SHP77 treated with DMSO at 0.1 percent for 48 hours (cell line): ENCODE measurements at places on chromosomes 5 and 9.

DNA sequence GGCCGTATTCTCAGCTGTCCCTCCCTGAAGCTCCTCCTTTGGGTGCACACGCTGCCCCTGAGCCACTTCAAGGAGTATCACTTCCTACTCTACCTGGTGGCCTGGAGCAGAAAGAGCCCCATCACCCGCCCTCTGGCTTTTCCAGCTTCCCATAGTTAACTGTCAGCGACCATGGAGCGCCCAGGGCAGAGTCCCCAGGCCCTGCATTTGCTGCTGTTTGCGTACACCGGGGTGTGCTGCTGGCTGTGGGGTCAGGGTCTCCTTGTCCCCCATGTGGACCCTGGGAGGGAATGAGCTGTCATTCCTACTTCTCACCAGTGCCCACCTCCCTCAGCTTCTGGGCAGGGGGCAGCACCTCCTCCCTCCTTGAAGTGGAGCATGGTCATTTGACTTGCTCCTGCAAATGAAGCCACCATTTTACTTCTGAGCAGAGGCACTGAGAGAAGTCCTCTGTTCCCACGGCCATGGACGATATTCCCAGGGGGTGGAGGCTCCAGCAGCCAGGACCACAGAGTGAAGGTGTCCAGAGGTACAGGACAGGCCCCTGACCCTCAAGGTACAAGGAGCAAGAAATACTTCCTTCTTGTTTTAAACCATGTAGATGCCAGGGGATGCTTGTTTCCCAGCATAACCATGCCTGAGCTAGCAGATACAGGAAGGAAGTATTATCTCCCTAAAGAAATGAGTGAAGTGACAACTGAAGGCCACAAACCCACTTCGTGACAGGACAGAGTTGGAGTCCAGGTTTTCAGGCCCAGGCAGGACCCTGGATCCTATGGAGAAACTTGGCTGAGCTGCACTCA is 40.6 kb upstream of the COL5A1 start:
- DNase-seq, result no peak

DNA sequence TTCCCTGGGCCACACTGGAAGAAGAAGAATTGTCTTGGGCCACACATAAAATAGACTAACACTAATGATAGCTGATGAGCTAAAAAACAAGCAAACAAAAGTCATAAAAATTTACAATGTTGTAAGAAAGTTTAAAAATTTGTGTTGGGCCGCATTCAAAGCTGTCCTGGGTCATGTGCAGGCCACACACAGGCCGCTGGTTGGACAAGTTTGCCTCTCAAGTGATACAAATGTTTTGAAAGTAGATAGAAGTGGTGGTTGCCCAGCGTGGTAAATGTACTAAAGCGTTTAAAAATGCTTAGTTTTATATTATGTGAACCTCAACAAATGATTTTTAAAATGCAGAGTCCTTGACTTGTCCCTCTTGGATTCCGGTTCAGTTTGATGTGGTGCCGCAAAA is 94.9 kb upstream of the TBCA start:
- no peak for DNase-seq

GRCh38 chr5:93595420-93596147 is 12.6 kb downstream of the NR2F1 start:
- DNase-seq, result no peak

DNA sequence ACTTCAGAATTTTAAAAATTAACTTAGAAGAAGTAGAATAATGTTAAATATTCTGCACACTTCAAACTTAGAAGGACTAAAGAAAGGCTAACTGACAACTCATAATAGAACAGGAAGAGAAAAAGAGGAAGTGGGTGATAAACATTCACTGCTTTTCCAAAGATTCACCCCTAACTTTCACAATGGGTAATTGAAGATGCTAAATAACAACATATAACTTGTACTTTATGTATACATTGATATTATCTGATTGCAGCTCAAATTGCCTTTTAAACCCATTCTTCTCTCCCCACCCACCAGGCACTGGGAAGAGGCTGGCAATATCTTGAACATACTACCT is 376.6 kb downstream of the EFNA5 start:
- no peak for DNase-seq

DNA sequence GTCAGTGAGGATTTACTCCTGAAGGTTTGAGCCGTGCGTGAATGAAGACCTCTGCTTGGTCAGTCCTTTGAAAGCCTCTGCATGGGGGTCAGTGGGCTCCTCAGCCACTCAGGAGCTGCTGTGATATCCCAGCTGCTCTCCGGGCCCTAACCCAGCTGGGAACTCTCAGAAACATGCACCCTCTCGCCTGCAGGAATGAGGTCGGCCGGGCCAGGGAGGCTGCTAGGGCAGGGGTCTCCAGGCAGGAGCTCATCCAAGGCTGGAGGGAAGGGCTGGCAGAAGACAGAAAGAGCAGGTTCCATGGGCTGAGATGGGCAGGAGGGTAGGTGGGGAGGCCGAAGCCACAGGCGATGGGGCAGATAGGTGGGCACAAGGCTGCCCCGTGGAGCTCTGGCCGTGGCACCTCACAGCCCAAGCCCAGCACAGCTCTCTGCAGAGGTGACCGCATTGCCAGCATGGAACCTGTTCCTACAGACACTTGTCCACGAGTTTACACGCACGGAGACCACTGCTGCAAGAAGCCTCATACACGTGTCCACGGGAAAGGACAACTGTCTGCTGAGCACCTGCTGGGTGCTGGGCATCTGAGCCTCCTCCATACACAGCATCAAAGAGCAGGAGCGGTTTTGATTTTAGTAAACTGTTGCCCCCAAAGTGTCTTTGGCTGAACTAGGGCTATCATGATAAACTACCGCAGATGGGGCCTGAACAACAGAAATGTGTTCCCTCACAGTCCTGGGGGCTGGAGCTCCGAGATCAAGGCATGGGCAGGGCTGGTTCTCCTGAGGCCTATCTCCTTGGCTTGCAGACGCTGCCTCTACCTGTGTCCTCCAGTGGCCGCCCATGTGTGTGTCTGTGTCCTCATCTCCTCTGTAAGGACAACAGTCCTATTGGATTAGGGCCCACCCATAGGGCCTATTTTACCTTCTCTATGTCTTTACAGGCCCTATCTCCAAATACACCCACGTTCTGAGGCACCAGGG is 85.2 kb upstream of the ADAMTS2 start:
- DNase-seq, result no peak

GRCh38 chr9:98427491-98427890 is 172.0 kb upstream of the TBC1D2 start:
- no peak for DNase-seq

GRCh38 chr9:133693703-133694529 is 44.2 kb downstream of the SARDH start:
- no peak for DNase-seq

GRCh38 chr5:142063878-142064331 is 44.7 kb upstream of the NDFIP1 start:
- DNase-seq, result peak; percentile 40

DNA sequence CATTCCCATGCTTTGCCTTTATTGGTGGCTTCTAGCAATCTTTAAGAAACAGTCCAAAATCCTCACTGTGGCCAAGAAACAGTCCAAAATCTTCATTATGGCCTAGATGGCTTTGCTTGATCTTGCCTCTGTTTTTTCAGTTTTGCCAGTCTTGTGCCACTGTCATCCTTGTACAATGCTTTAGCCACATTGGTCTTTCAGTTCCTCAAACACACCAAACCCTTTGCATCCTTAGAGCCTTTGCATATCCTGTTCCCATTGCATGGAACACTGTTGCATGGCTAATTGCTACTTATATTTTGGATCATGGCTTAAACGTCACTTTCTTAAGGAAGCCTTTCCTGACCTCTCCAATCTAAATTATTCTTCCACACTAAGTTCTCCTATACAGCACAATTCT is 22.1 kb downstream of the MRRF start:
- DNase-seq, result no peak

- DNase-seq, result no peak
Measured at GRCh38 chr5:80763873-80764647, 109.3 kb upstream of the DHFR start.

- DNase-seq, result no peak
Measured at GRCh38 chr9:109632817-109633216, 134.7 kb upstream of the PTPN3 start.

DNA sequence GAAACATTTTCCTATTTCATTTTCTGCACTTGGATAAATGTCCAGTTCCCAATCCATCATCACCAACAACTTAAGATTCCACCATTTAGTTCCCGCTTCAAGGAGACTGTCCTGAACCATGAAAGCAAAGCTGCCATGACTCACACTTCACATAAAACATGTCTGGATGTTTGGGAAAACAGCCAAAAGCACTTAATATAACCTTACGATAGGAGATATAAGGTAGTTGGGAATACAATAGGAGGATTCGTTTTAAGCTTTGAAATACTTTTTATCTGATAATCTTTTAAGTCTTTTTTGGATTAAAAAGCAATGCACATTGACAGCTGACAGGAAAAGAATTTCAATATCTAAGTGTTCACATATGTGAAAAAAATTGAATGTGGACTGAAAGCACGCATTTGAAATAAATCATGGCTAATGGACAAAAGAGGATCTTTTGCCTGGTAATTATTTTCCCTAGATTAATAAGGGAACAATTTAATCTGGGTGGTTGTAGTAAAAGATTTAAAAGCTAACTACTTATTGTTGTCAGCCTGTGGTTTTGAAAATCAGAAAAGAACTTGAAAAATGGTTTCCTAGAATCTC is 17.3 kb upstream of the TGFBI start:
- DNase-seq, result no peak

GRCh38 chr5:179382486-179382885 is 37.2 kb upstream of the ADAMTS2 start:
- DNase-seq, result no peak

GRCh38 chr5:139382807-139383206 is 290 bp downstream of the SLC23A1 start:
- DNase-seq, result no peak

DNA sequence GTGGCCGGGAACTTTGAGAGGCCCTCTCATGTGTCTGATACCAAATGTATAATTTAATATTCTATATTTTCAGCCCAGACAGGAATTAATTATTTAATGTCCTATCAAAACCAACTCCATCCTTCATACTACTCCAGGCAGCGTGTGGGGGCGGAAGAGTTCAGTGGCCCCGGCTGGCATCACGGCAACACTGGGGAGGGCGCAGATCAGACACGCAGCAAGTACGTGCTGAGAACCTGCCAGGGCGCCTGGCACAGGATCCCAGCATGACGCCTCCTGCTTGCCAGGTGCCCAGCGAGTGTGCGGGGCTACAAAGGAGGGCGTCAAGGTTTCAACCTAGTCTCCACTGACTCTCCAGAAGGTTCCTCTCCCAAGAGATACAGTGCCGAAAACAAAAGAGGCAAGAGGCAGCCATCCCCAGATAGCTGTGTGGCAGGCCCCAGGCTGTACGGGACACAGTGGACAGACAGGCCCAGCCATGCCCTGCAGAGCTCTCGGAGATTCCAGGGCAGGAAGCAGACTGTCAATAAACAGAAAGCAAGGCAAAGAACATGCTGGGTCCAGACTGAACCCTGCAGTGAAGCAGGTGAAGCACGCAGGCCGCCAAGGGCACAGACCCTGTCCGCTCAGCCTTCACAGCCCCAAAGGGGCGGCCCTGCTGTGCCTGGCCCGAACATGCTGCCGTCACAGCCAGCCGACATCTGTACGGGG is 110.3 kb downstream of the VAV2 start:
- DNase-seq, result no peak

- no peak for DNase-seq
Measured at GRCh38 chr9:92774274-92774673, 9.6 kb upstream of the BICD2 start.

DNA sequence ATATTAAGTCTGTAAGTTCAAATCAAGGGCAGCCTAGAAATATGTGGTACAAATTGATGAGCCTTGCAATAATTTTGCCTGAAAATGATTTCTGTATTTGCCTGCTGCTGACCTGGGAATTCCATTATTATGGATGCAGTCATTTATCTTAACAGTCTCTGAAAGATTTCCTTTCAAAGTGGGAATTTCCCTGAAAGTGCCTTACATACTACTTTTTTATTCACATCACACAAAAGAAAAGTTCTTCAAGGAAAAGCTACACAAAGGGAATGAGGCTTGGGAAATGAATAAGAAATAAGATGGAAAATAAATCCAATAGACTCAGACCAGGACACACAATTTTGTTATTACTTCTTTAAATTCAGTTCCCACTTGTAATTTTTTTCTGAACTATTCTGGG is 537.8 kb upstream of the PTGER4 start:
- no peak for DNase-seq

DNA sequence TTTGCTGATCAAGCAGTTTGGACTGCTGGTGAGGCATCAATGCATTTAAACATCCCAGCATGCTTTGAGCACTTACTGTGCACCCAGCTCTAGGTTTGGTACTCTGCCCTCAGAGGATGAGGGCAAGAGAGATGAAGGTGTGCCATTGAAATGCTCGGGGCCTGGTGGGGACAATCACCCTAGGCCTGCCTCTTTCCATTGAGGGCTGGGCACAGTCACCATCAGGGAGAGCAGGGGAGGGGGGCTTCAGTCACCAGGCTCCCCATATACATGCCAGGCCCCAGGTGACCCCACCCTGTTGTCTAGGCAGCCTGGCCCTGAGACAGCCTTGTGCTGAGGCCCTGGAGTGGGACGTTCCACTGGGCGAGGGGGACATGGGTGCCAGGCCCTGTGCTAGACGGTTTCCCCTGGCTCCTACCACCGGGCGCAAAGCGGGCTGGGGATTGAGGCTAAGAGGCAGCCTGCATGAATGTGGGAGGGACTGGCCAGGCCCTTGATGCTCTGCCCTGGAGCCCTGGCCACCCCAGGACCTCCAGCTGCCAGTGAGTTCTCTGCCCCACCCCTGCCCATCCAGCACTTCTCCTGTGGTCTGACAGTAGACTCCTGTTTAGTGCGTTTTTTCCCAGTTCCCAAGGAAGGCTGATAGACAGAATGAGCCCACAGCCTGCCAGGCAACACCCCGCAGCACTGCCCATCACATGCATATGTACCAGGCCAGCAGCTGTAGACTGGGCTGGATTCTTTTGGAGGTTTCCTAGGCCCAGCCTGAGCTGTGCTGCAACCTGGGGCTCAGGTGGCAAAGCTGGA is 18.9 kb downstream of the TCF7 start:
- DNase-seq, result no peak

DNA sequence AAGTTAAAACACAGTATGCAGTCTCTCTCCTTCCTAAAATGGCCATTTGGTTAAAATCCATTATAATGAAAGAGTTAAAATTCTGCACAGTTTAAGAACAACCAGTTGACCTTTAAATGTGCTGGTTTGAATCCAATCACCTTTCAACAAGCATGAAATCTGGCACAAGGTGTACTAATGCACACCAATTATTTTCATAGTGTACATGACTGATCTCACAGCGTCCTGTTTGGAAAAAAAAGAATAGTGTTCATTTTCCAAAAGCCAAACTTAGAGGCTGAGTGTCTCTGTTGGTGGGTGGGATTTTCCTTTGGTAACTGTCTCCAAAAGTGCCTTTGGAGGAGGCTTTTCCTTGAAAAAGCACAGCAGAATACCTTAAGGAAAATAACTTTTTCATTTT is 180.6 kb downstream of the DEPDC1B start:
- no peak for DNase-seq

- no peak for DNase-seq
Measured at GRCh38 chr5:133681896-133682295, 69.6 kb upstream of the FSTL4 start.

- peak; percentile 63 for DNase-seq
Measured at GRCh38 chr5:21810737-21811316, 1042.3 kb downstream of the CDH12 start.
